ENCODE measurements at places on chromosomes 13 and 19.

GRCh38 chr13:113148407-113148806 lies 10.0 kb upstream of the PROZ start:
- DNase-seq = no peak

GRCh38 chr13:21202767-21203531 lies 26.5 kb downstream of the MRPL57 start:
- no peak for DNase-seq

- no peak for DNase-seq
These were observed 200.3 kb downstream of the LMO7 start for GRCh38 chr13:75836441-75836840.

- no peak for DNase-seq
These were observed 177.3 kb upstream of the SLC10A2 start for GRCh38 chr13:103243495-103243894.

DNA sequence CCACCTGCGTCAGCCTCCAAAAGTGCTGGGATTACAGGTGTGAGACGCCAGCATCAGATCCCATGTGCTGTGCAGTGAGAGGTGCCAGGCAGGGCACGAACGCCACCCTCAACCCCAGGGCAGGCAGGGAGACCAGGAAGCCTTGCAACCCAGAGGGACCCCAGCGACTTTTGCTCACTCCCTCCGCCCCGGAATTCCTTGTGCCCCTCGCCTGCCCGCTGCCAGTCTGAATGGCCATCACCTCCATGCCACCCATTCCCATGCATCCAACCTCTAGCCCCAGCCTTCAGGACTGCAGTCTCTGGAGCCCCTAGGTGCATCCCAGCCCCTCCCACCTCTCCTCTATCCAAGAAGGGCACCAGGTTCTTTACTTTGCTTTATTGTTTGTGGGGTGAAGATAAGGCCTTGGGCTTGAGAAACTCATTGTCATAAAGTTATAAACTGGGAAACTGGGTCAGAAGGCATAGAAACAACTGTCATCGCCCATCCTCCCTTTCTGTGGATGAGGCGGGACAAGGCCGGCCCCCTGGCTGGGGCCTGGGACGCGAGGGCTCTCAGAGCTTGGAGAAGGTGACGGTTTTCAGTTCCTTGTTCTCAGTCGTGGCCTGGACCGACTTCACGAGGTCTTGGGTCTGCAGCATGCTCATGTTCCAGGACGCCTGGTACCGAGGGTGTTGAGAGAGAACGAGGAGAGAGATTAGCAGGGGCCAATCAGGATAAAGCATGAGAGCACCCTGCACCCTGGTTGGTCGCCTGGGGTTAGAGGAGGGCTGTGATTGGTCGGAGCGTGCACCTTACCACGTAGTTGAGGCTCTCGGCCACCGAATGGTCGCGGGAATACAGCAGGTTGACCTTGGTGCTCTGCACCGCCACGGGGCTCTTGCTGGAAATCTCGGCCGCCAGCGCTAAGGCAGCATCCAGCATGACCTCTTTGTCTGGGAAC lies 2.6 kb upstream of the LGALS4 start:
- DNase-seq = no peak

- DNase-seq = no peak
These were observed 512 bp downstream of the CC2D1A start for GRCh38 chr19:13906521-13906904.

DNA sequence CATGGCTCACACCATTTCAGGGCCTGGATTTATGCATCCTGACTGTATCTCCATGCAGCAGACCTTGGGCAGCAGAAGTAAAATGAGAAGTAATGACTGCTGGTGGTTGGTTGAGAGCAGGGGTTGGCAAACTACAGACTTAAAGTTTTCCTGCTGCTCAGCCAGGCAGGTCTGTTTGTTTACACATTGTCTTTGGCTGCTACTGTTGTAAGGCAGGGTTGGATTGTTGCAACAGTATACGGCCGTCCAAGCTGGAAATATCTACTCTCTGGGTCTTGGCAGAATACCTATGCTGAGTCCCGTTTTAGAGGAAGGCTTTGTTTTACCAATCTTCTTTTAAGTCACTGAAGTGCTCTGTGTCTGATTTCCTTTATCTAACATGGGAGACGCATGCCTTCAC lies 13.5 kb downstream of the SNRNP70 start:
- no peak for DNase-seq

DNA sequence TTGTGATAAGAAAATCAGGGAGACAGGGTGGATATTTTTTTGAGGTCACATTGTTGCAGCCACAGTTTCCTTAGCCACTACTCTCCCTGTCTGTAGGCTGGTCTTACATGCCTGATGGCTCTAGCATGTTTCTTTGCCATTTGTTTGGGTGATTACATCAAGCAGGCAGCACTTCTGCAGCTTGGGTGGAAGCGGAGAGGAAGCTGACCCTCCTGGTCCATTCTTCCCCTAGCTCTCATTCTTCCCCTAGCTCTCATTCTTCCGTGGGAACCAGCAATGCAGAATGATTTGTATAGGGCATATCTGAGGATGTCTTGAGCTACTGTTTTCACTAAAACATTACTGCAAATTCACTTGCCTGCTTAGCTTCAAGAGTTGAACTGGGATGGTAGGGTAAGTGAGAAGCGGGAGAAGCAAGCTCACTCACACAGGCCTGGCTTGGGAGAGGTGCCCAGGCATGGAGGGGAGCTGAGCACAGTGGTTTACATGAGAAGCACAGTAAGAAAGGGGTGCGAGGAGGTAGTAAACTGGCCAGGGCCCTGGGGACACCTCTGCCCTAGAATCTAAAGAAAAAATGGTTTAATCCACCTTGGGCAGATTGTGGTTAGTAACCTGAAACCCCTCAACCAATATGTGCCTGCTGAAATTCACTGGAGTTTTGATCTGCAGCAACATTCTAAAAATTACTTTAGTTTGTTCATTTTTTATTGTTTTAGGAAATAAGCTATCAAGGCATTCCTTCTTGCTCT lies 538.9 kb downstream of the RFC3 start:
- DNase-seq = no peak

DNA sequence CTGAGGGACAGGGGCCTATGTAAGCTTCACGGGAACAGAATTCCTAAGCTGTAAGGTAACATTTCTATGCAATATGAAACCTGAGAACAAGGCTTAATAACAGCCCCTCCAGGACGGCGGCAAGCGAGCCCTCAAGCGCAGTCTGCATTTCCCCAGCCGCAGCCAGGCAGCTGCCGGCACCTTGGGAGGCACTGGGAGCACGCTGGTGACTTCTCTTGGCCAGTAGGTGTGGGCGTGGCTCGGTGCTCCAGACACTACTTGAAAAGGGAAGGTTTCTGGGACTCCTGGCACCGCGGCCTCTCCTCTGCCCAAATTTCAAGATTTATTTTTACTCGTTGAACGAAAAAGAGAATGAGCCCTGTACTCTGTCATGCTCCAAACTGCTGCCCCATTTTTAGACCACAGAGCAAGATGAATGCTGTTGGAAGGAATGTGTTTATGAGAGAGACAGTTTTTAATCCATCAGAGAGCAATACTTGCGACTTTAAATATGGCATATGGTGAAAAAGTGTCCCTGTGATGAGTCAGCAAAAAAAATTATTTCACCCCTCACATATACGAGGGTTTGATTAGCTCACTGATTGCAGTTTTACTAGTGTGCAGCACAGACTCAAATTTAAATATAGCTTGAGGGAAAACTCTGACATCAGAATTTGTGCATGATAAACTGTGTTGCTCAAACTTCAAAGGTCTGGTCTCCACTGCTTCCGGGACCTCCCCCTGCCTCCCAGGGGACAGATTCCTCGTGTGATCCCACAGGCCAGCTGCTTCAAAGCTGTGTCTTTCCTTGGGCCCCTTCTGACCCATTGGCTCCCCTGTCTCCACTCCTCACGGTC lies 81.2 kb downstream of the COL4A2 start:
- DNase-seq = peak; percentile 64

DNA sequence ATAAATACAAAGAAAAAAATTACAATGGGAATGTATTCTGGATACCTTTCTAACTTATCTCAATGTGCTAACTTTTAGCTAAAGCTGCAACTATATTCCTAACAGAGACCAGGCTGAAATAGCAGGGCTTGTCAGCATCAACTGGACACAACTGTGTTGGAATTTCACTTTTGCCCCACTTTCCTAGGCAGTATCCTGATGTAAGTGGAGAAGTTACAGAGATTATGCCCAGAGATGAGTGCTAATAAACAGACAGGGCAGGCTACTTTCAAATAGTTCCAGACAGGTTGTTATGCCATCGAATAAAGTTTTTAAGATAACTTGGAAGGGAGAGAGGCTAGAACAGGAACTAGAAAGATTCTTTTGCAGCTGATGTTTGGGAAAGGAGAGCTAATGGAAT lies 201.9 kb downstream of the KCTD12 start:
- no peak for DNase-seq
